ENCODE measurements at places on chromosomes 3 and 15.

DNA sequence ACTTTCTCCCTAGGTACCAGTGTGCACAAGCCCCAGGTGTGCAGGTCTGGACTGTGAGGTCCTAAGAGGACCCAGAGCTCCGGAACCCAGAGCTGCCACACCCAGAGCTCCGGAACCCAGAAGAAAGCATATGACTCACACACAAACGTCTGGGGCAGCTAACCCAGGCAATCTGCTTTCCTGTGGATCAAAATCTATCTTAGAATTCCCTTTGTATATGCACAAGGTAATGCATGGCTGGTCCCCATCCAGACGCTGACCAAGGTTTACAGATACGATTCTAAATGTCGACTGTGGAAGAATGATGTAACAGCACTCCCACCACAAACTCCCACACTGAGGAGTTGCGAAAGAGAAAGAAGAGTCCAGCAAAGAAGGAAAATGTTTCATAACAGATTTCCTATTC is 15.7 kb downstream of the KCNMB2 start:
- DNase-seq = no peak

- DNase-seq = no peak
Observed at GRCh38 chr3:29236146-29236840, 44.6 kb upstream of the RBMS3 start.

GRCh38 chr3:94734206-94734605 is 671.3 kb downstream of the NSUN3 start:
- no peak for DNase-seq

DNA sequence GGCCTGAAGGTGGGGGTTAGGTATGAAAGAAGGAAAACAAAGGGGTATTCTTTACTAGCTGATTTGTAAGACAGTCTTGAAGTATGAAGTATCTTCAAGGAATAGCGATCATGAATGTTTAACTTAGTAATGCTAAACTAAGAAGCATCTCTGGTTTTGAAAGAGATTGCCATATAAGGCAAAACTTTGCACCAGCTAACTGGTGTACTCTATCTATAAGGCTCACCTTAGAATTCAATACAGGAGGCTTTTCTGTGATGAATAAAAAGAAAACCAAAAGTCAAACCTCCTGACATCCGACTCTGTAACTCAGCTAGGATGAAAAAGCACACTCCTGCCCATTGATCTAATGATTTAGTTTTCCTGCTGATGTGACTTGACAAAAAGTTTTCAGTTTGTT is 54.7 kb downstream of the FOXP1 start:
- no peak for DNase-seq

GRCh38 chr3:153591561-153592245 is 429.7 kb downstream of the RAP2B start:
- no peak for DNase-seq

DNA sequence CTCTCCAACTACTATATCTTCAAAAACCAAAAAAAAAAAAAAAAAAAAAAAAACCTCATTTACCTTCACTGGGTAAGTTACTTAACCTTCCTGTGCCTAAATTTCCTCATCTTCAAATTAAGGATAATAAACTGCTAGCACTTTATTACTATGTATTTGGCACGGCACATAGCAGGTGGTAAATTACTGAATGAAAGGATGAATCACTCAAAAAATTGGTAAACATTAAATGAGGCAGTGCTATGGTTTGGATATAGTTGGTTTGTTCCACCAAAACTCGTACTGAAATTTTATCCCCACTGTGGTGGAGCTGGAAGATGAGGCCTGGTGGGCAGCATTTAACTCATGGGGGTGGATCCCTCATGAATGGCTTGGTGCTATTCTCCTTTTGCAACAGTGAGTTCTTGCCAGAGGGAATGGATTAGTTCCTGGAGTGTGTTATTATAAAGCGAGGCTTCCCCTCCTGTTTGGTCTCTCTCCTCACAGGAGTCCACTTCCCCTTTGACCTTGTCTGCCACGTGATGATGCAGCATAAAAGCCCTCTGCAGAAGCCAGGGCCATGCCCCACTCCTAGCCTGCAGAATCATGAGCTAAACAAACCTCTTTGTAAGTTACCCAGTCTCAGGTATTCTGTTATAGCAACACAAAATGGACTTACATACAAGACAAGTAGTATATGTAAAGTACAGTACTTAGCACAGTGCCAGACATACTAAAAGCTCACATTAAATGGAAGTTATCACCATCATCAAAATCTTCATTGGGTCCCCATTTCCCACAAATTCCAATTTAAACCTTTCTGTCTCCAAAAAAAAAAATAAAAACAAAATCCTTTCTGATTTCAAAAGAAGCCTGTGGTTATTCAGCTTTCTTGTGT is 20.6 kb downstream of the DCUN1D1 start:
- DNase-seq = no peak

Data from CD4-positive, alpha-beta T cell treated with Interleukin-6 for 4 hours (primary cell).